ENCODE measurements at places on chromosomes 13 and 19. TPM values are rescaled to one million over a fixed set of nuclear protein-coding genes. Genes with fewer than 3 reads are reported as not detected.

DNA sequence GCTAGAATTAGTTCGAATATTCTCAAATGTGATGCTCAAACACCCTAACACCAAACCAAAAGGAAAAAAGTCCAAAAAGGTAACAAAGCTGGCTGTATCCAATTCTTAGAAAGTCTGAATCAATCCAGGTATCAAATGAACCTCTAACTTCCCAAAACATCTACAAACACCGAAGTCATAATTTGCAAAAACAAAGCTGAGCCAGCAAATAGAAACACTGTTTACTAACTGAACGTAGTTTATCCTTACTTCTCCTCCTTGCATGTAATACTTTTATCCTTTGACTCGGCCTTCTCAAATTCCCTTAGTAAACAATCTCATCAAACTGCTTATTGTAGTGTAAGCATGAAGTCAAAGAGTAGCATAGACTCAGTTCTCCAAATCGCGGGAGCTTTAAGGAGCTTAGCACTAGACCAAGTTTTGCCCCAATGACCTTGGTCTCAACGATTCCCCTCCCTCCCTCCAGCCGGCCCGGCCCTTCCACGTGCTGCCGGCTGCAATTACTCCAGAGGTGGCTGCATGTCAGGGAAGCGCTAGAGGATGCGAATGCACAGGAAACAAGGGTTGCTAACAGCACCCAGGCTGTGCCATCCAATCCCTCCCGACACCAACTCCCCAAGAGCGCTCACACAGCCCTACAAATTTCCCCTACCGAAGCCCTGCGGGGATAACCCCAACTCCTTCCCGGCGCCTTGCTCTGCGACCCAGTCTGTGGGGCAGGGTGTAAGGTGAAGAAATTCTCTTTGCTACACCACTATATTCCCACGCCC lies 693 bp downstream of the XPO4 start:
- peak; percentile 11 for DNase-seq

GRCh38 chr13:113122550-113123225 lies at the start of gene F10:
F10 (plus strand) TSS chr13:113122799; CDS start chr13:113122856, 57 bp downstream.
- DNase-seq = peak; percentile 29

GRCh38 chr19:17721821-17722220 lies 2.5 kb downstream of the MAP1S start:
- DNase-seq = no peak

DNA sequence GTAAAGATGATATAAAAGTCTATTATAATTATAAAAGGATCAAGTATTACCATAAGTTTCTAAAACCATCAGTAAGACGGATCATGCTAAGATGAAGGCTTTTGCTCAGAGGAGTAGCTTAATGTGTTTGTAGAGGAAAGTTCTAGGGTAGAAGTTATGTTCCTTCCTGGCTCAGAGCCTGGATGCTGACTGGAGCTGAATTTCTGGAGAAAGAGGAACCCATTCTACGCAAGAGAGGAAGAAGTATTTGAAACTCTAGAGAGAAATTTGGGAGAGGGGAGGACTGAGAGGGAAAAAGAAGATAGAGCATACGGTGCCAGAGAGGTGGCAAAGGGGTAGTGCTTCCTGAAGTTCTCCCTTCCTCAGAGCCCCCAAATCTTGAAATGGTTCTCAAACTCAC lies 51.4 kb upstream of the SGCG start:
- no peak for DNase-seq

TPTE2 gene
- 0.14 TPM for total RNA-seq

SYNE4 gene
- total RNA-seq = 0.30 TPM

Data from neural crest cell (in vitro differentiated cells).